MV-4-11 (cell line): ENCODE measurements at places on chromosomes 4 and X.

DNA sequence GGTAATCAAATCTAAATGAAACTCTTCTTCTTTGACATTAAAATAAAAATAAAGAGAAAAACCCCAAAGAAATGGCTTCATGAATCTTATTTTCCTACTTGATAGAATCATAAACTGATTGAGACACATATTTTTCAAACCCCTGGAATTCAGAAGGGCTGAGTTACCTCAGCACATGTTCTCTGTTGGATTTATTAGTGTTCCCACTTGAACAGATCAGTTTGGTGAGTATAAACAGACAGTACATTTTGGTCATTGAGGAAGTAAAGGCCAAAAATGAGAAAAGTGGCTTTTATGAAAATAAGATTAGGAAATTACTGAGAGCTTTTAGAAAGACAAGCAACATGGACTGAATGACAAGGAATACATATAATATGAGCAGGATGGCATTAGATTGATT, 620.4 kb downstream of the ANKRD50 start:
- no peak for DNase-seq

GRCh38 chr4:45410701-45411210, 684.4 kb upstream of the GNPDA2 start:
- no peak for DNase-seq

GRCh38 chr4:1792832-1793495, at the start of gene FGFR3:
TSS of gene FGFR3 (plus strand) at chr4:1793293. CDS start at chr4:1793935, 642 bp downstream.
- no peak for DNase-seq

DNA sequence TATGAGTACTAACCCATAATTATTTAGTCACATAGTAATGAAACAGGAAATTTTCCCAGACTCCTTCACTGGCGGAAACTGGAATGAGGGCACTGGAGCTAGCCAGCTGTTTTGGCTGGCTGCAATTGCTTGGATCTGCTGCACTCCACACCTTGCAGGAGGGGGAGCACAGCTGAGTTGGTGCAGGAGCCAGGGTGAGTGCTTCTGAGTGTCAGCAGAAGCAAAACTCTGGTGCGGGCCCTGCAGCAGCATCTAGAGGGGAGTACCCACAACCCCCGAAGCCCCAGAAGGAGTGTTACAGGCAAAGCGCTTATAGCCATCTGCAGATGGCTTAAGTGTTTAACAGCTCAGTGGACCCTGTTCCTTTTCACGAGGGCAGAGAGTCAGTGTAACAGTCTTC, 96.1 kb downstream of the RPA4 start:
- no peak for DNase-seq

DNA sequence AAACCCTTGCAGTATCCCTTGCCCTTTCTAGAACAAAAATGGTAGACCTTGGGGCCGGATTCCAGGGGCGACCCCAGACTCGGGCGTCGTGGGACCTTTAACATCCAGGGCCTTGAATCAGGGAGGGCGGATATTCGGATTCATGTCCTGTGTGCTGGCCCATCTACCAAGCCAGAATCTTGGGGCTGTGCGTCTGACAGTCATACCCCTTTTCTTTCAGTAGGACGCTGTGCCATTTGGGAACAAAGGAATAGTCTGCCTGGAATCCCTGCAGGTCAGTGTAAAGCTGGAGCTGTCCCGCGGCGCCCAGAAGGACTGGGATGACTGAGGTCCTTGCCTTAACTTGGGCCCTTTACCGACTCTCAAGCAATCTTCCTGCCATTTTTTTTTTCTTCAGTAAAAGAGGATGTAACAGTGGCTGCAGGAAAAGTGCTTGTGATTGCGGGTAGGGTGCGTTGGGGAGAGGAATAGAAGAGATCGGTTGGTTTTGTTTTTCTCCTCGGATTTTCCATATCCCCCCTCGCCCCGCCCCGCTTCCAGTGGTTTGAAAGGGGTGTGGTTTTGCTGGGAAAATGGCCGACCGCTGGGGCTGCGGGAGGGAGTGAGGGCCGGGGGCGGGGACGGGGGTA, 518 bp downstream of the ARMCX1 start:
- no peak for DNase-seq

DNA sequence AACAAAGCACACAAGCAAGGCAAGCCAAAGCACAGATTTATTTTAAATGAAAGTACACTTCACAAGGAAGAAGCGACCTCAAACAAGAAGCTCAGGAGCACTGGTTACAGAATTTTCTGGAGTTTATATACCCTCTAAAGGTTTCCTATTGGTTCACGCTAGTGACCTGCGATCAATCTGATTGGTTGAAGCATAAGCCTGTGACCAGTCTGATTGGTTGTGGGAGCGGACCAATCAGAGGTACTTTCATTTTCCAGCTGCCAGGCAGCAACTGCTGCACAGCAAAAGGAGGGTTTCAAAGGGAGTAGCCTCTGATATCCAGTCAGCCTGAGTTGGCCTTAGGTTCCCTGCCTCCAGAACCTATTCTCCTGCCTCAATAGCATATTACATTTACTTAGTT, 4.6 kb upstream of the AREG start:
- DNase-seq = no peak

DNA sequence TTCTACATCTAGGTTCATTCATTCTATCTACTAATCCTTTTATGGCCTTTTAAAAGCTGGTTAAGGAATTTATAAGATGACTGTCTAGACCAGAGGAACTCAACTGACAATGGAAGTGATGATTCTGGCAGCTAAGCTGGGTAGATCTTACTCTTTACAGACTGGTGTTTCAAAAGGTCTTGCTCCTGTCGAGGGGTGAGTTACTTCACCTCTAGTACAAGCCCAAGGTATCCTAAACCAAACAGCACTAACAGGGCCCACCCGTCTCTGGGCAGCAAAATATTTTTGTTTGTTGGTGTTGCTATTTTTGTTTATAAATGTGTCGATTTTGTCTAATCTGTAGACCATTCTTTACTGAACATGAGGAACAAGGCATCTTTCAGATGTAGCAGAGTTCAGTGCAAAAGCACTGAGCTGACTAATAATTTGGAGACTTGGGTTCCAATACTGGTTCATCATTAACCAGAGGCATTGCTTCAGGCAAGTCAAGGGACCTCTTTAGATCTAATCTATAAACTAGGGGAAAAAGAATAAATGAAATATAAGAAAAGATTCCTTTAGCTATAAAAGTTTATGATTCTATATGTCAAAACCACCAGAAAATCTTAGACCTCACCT, 90.3 kb upstream of the FRG1 start:
- DNase-seq = no peak

DNA sequence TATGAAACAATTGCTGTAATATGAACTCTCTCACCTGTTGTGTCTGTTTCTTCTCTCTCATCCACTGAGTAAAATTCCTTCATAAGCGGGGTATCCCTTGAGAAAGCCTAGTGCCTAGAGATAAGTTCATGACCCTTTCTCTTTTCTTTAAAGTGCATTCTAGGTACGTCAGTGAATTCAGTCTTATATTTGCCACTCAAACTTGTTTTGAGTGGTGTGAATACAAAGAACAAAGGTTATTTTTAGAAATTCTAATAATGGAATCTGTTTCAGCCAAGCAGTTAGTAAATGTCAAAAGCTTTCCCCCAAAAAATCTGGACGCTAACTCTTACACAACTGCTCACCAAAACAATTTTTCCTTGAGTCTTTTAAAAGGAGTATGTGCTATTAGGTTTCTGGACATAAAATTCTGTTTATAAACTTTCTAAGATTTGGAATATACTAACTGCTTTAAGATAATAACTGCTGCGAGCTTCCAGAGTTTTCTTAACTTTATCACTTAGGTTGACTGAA, 112.0 kb downstream of the VEGFC start:
- DNase-seq = no peak

DNA sequence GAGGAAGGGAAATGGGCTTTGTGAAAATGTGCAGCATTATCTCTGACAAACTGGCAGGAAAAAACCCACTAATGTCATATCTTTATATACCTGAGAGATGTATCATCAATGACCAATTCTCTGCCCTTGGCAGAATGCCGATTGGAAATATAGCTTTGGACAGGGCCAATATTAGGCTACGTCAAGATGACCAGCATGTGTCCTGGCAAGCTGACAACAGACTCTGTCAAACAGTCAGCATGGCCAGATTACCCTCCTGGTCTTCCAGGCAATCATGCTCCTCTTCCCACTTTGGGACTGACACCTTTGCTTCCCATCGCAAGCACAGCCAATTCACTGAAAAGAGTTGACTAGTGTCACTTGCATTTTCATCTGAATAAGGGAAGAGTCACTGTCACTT, 57.0 kb downstream of the SORBS2 start:
- no peak for DNase-seq

DNA sequence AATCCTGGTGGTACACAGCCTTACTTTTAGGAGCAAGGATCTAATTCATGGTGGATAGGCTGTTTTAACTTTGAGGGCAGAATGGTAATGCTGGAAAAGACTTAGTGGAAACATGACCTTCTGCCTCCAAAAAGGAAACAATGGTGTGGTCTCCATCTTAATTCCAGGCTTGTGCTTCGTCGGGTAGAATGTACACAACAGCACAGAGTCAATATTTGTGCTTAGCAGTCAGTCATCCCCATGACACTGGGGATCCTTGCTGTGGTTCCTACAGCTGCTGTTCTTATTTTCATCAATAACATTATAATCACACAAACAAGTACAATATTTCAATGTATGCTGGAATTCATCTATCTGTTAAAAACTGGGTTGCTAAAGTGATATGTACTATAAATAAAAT, 104.4 kb downstream of the HHIP start:
- DNase-seq = no peak

GRCh38 chr4:14615671-14616070, 386.6 kb upstream of the CPEB2 start:
- peak; percentile 54 for DNase-seq
